ENCODE measurements at places on chromosomes 16 and 17. TPM values are rescaled to one million over a fixed set of nuclear protein-coding genes. Genes with fewer than 3 reads are reported as not detected.

Gene PRSS8
- total RNA-seq, result not detected

Gene SLFN12
- total RNA-seq, result 2.2 TPM

Gene CFAP97D1
- not detected for total RNA-seq

Gene SLC6A4
- under 0.01 TPM for total RNA-seq

Gene TBX2
- total RNA-seq, result 1.3 TPM

Gene HSD11B2
- total RNA-seq, result not detected

Gene STAC2
- 0.94 TPM for total RNA-seq

Gene SPNS3
- not detected for total RNA-seq

Gene NPB
- 2.5 TPM for total RNA-seq

Gene NOL11
- 67.6 TPM for total RNA-seq

Gene BRIP1
- total RNA-seq, result 7.5 TPM

Gene CORO6
- 2.5 TPM for total RNA-seq

Gene KRTAP9-2
- not detected for total RNA-seq

Gene NGFR
- total RNA-seq, result 1.6 TPM

All from parietal lobe (tissue), 2 donors.